ENCODE measurements at places on chromosomes 2 and 18.

GRCh38 chr18:79147014-79147413, 77.8 kb downstream of the ATP9B start:
- DNase-seq, result no peak

DNA sequence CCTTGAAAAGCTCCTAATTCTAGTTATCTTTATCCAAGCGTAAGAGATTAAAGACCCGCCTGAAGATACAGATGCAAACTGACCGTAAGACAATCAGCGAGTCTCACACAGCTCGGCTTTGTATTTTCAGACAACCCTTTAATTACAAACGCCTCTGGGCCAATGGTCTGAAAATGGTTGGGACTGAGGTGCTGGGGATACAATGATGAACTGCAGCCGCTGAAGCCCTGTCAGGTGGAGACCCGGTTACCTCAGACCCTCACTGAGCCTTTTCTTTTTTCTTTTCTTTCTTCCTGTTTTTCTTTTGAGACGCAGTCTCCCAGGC, 715 bp upstream of the CFAP36 start:
- no peak for DNase-seq

GRCh38 chr2:159797543-159798375, at the start of gene CD302:
CD302 (minus strand) TSS chr2:159798208; CDS start chr2:159798198, 10 bp downstream.
- peak; percentile 39 for DNase-seq

- DNase-seq, result no peak
These were observed 217.6 kb downstream of the ATAD2B start for GRCh38 chr2:23709311-23709710.

GRCh38 chr2:219455581-219455980, 20.9 kb downstream of the SPEG start:
- no peak for DNase-seq

GRCh38 chr2:45747363-45747762, 95.9 kb downstream of the PRKCE start:
- no peak for DNase-seq

DNA sequence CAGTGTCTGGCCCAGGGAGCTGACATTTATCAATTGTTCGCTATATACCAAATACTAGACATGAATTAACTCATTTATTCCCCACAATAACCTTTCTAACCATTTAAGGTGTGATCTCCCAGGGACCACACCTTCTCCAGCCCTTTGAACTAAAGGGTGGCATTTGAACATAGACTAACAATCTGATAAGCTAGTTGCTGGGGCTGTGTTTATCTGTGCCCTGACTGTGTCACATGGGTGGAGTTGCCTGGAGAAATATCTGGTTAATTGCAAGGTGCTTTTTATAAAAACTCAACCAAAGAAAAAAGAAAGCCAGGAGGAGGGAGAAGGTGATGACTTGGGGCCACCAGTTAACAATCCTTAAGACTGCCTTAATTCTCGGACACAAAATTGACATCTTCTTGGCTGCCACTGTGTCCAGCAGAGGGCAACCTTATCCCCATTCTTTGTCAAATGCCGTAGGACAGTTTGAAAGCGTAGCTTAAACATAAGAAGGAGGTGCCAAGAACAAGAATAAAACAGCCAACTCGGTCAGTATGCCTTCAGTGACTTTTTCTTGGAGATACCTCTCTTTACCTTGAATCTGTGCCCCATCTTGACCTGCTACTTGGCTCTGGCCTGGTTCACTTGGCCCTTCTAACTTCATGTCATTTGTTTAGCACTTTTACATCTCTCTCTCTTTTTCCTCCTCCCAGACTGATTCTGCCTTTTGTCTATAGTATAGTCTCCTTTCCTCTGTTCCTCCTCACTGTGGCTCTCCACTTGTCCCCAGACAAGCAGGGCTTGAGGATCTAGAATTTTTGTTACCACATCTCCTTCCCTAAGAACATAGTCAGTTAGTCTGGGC, 183.4 kb downstream of the MYO3B start:
- DNase-seq, result no peak

DNA sequence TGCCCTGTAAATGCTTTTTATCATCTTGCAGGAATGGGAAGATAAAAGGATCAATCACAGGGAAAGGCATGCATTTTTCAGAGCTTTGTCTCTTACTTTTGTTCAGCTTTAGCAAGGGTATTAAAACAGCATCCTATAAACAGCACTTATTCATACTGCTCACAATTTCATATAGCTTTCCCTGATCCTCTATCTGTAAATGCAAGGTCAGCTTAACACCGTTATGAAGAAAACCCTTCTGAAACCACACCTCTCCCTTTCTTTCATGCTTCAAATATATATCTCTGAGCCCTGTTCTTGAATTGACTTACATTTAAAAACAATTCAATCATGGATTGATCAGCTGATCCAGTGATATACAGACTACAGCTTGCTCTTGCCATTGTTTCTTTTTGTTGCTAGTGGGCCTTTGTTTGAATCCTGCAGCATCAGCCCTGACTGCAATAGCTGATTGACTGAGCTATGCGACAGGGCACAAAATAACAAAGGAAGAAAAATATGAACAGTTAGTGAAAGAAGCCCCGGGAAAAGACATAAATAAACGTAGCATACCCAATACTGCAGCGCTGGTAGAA, 795.5 kb upstream of the CDH2 start:
- no peak for DNase-seq
